HT1080 (cell line): ENCODE measurements at places on chromosomes 5 and 9.

- DNase-seq, result peak; percentile 35
Observed at GRCh38 chr5:141100243-141100805, at the start of gene PCDHB3. PCDHB3 (plus strand) TSS chr5:141100473; CDS start chr5:141100650, 177 bp downstream.

DNA sequence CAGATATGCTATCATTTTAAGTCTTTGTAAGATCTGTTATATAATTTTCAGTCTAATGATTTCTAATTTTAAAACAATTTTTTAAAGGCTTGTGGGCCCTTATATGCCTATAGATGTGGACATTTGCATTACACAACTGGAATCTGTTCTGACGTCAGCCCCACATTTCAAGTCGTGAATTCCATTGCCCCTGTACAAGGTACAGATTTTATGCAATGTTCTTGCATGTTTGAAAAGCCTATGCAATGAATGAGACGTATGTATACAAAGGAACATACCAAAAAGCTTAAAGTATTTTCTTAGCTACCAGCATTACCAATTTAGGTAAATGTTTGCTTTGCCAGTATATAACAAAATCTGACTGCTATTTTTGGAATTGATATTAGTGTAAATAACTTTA is 77.2 kb downstream of the ITGA1 start:
- no peak for DNase-seq

GRCh38 chr5:138850865-138851435 is 24.2 kb downstream of the LRRTM2 start:
- DNase-seq, result no peak

GRCh38 chr9:134575901-134576176 is 65.8 kb upstream of the COL5A1 start:
- no peak for DNase-seq

DNA sequence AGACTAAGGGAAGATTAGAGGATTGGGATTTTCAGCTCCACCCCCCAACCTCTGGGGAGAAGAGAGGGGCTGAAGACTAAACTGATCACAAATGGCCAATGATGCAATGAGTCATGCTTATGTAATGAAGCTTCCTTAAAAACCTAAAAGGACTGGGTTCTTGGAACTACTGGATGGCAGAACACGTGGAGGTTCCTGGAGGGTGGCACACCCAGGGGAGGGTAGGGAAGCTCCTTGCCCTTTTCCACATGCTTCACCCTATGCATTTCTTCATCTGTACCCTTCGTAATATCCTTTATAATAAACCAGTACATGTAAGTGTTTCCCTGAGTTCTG is 48.6 kb downstream of the ARHGEF28 start:
- DNase-seq, result peak; percentile 28

DNA sequence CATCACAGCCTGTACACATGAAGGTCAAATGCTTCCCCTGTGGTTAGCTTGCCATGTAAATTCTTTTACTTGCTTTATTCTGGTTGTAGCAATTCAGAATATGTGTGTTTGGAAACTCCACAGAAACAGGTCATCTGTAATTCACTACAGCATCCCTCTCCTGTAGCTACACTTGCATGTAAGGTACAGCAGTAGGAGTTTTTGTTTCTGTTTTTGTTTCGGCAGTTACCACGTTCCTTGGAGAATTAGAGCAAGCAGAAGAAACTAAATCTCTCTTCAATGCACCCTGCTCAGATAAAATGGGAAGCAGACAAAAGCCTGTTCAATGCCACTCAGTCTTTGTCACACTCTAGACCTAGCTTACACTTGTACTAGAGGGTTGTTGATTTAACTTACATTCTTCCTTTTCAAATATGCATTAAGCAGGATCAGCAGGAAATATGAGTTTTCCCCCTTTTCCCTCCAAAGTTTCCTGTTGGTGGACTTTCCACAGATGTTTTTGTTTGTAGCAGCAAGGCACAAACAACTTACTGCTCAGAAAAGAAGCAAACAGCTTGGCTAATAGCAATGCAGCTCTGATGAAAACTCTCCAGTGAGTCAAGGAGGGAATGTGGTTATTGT is 80.9 kb downstream of the YIPF5 start:
- no peak for DNase-seq

- DNase-seq, result no peak
Observed at GRCh38 chr9:14780251-14780650, 57.7 kb upstream of the CER1 start.

GRCh38 chr9:34413231-34413852 is 36.6 kb upstream of the MYORG start:
- peak; percentile 32 for DNase-seq
